NCI-H1105 (cell line): ENCODE measurements at places on chromosomes 1 and 21.
A peak's percentile ranks its signal among the peaks of the same experiment; 100 is the strongest.

DNA sequence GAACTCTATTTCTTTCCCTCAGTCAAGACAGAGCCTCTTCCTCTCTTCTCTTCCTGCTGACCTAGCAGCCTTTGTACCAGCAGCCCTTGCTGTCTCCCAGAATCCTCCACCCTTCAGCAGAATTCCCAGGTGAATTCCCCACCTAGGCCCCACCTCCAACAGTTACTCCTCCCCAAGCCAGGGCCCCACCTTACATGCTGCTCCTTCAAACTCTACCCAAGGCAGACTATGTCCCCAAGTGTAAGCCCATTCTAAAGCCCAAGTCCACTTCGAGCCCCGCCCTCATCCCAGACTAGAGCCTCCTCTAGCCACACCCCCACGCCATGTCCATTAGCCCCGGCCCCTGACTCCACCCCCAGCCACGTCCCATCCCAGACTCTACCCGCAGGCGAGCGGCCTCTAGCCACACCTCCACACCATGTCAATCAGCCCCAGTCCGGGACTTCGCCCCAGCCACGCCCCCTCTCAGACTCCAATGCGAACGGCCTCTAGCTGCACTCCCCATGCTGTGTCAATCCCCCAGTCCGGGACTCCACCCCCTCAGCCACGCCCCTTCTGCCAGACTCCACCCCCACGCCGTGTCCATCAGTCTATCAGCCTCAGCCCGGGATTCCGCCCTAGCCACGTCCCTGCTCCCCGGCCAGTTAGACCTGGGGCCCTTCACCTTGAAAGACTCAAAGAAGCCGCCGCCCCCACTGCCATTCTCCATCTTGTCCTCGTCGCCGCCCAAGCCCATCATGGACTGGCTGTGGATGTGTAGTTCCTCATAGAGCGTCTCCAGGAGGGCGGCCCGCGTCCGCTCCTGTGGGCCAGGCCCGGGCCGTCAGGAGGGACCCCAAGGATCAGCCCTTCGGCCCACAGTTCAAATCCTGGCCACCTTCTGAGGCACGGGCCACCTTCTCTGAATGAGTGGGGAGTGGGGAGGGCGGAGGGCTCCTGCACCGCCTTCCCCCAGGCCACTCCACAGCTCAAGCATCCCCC, 61.3 kb downstream of the RAP1GAP start:
- DNase-seq, result no peak

GRCh38 chr1:30123896-30124295, 599.5 kb downstream of the MATN1 start:
- no peak for DNase-seq

DNA sequence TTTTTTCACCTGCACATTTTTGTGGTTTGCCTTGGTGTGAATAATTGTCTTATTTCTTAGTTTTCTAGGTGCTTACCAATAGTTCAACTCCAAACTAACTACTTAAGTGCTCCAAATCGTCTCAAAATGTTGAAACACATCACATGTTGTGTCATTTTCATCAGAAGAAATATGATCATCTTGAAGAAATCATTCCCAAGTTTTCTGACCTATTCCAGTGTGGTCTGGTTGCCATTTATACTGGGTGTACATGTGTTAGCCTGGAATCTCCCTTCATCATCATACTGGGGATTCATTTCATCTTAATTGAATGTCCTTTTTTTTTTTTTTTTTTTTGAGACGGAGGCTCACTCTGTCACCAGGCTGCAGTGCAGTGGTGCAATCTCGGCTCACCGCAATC, 67.0 kb downstream of the EIF2B3 start:
- no peak for DNase-seq

- no peak for DNase-seq
These were observed 121.8 kb upstream of the SPAG17 start for GRCh38 chr1:118306851-118307250.

- DNase-seq, result peak; percentile 1
These were observed 16.0 kb upstream of the EPS15 start for GRCh38 chr1:51535006-51535592.

GRCh38 chr1:188904201-188904600, 1573.5 kb downstream of the BRINP3 start:
- no peak for DNase-seq
